ENCODE measurements at places on chromosomes 6 and 20. TPM values are rescaled to one million over a fixed set of nuclear protein-coding genes. Genes with fewer than 3 reads are reported as not detected.

Gene GPX5
- polyA plus RNA-seq, result not detected

DNA sequence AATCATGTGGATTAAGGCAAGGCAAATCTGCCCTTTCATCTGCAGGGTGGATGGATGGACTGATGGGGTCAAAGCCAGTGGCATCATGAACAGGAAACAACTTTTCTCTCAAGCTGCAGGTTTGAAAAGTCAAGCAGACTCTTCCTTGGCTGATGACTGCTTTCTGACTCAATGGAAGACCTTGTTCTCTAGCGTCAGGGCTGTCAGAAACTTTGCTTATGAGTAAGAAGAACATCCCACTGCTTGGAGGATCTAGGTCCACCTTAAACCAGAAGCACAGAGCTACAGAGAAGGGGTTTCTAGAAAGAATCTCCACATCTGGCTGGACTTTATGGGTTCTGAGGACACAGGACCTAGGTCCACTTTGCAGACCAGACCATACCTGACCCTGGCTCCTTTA, 36.3 kb upstream of the CST5 start:
- no peak for DNase-seq

Gene APOBEC2
- 0.38 TPM for polyA plus RNA-seq

DNA sequence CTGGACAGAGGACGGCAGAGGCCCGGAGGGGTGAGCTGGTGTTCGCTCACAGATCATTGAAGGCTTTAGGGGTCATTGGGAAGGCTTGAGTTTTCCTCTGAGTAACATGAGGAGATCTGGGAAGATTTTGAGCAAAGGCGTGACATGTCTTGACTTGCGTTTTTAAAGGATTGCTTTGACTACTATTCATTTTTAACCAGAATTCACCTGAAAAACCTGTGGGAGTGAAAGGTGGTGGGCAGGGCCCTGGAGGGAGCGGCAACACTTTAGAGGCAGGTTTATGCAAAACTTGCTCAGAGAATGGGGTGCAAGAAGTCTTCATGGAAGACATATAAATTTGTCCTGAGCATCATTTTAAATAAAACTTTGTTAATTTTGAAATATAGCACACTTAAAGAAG, 72.2 kb upstream of the EEF1E1 start:
- no peak for DNase-seq

GRCh38 chr20:32439132-32439829, 81.2 kb downstream of the ASXL1 start:
- DNase-seq, result no peak

DNA sequence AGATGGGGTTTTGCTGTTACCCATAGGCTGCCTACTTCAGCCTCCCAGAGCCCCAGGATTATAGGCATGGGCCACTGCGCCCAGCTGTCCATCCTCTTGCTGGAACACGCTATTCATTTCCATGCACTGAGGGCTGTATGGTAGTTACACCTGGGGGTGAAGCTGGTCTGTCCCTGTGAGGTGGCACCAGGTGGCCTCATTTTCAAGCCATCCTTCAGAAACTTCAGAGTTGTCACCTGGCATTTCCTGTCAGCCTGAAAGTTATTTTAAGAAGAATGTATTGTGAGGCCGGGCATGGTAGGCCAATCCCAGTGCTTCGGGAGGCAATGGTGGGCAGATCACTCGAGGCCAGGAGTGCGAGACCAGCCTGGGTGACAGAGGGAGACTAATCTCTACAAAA, 147.6 kb downstream of the DTNBP1 start:
- no peak for DNase-seq

DNA sequence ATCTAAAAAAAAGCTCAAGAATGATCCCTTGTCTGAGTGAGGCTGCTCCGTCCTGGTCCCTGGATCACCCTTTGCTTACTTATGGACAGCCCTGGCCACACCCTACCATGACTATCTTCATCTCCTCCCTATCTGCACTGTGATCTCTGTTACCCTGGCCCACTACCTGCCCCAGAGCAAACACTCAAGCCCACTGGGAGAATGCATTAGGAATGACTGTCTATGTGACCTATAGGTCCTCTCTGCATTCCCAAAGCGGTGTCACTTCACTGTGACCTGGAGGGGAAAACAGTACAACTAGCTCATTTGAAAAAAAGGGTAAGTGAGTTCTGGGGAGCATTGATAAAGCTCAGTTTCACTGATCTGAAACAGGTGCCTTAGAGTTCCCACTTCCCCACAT, 86.4 kb upstream of the FOXP4 start:
- no peak for DNase-seq

GRCh38 chr6:168584249-168584648, 143.3 kb downstream of the SMOC2 start:
- DNase-seq, result no peak

GRCh38 chr6:118706702-118707101, 55.3 kb upstream of the CEP85L start:
- no peak for DNase-seq

GRCh38 chr6:147820520-147820919, 312.0 kb downstream of the SAMD5 start:
- DNase-seq, result no peak

DNA sequence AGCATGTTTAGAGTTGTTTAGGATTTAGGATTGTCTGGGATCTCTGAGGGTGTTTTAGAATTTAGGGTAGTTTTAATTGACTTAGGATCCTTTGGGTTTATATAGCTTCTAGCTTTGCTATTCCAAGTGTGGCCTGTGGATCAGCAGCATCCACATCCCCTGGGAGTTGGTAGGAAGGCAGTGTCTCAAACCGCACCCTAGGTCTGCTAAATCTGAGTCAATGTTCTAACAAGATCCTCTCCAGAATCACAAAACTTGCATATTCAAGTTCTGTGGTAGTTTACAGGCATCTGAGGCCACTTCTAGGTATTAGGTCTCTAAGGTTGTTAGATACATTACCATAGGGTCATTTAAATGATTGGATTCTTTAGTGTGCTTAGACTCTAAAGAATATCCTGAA, 48.3 kb downstream of the PRND start:
- DNase-seq, result no peak

Gene EEF1A2
- 2.1 TPM for polyA plus RNA-seq

Gene RBPJL
- polyA plus RNA-seq, result not detected

Gene FAM50B
- 14.5 TPM for polyA plus RNA-seq

GRCh38 chr6:38603966-38604365, 35.8 kb downstream of the BTBD9 start:
- DNase-seq, result no peak

Gene GSTA2
- polyA plus RNA-seq, result 0.19 TPM

GRCh38 chr6:110063594-110064263, 85.6 kb downstream of the GPR6 start:
- DNase-seq, result no peak

Gene TMC2
- polyA plus RNA-seq, result 0.43 TPM

DNA sequence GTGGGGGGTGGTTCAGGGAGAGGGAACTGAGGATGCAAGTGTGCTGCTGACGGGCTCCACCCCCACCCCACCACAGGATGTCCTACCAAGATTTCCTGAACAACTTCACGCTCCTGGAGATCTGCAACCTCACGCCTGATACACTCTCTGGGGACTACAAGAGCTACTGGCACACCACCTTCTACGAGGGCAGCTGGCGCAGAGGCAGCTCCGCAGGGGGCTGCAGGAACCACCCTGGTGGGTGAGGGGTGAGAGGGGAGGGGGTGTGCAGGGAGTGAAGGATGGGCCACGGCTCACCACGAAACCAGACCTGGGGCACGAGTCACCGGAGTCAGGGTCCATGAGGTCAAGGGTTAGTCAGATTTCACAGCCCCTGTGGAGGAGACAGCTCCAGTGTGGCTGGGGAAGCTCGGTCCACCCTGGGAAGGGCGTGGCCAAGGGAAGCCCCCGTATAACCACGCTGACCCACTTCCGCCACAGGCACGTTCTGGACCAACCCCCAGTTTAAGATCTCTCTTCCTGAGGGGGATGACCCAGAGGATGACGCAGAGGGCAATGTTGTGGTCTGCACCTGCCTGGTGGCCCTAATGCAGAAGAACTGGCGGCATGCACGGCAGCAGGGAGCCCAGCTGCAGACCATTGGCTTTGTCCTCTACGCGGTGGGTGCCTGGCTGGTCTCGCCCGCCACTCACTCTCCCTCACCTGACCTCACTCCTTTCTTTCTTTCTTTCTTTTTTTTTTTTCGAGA, 18.3 kb downstream of the CAPN11 start:
- no peak for DNase-seq

Gene MLN
- 1.3 TPM for polyA plus RNA-seq

DNA sequence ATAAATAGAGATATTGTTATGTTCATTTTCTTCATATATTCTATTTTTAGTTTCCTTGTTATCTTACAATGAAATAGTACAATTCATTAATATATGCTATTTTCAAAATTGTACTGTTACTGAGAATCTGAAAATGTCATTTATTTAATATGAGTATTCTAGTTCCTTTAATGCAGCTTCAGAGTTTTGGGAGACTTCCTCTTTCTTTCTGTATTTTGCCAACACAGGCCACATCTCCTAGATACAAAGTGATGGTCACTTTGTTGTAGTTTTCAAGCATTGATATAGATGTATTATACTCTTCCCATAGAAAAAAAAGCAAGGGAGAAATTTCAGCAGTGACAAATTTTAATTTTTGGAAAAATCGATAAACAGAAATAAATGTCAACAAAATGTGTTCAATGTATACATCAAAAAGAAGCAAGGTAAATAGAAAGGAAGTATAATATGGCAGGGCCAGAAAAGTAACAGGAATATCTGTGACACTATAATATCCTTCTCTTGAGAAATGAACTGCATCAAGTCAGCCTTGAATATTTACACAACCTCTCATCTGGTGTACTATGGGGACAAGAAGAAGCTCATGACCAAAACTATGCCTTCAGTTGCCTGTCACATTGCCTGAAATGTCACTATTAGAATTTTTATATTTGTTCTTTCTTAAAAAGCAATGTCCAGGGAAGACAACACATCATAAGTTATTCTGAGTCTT, 396.0 kb downstream of the TBC1D32 start:
- no peak for DNase-seq

- no peak for DNase-seq
These were observed 832.6 kb downstream of the QKI start for GRCh38 chr6:164247106-164247505.
